Stimulated activated CD4-positive, alpha-beta T cell treated with anti-CD3 and anti-CD28 coated beads, Interleukin-1b, Interleukin-23, amount 100 ng/mL, for 1 hour (primary cell): ENCODE measurements at places on chromosomes 3 and 15.

DNA sequence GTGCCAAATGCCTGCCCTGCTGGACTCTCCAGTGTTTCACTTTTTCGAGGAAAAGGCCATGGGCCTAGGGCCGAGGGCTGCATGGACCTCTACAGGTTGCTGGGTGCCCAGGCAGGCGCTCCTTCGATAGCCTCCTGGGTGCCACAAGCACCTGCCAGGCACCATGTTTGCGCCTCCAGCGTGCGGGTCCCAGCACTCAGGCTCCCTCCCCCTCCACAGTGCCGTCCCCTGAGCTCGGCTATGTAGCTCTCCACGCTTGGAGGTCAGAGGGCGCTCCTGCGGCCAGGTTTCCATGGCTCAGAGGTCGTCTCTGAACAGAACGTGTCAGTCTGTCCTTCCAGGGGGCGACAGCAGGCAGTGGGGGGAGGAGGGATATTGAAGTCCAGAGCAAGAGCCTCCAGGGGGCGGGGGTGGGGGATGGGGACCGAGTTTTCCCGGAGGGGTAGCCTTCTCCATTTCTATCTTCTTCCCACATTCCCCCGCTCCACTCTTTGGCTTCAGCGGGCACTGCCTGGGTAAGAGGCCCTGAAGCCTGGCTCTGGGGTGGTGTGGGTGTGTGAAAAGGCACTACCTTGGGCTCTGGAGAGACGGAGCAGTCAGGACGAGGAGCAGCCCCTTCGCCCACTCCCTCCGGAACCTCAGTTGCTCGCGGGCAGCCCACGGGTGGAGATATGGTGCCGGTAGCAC lies 3.6 kb downstream of the ONECUT1 start:
- DNase-seq: no peak

DNA sequence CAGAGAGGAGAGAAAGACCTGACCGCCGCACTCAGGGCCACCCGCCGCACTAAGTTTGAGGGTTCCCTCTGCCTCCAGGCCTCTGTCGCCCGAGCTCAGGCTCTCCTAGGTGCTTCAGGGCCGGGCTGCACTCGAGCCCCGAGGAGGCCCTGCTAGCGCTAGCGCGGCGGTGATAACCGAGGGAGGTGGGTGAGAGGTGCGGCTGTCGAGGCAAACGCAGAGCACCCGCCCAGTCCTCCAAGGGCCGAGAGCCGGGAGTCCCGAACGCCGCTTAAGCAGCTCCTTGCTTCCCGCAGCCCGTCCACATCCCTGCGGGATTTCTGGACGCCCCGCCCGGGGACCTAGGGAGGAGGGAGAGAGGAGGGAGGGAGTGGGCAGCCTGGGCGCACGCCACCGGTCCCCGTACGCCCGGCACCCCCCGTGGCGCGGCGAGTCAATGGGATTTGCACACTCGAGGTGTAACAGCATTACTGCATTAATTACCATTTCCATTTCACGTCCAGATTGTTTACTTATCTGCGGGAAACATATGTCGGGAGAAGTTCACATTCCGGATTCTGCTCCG lies 6.8 kb downstream of the SOX14 start:
- DNase-seq: no peak

DNA sequence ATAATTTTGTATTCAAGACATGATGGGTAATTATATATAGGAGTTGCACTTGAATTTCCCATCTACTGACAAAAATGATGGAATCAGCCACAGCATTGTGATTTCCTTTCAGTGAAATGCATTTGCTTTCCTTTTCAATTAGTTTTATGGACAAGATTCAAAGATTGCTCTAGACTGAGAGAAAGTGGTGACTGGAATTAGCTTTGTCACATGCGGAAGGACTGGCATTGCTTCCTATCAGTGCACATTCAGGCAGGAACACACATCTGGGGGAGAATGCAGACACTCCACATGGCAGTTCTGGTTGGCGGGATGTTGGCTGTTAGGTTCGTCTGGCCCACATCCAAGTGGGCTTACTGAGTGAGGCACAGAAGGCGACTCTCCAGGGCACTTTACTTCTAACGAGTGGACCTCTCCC lies 399.3 kb upstream of the RGMA start:
- no peak for DNase-seq

DNA sequence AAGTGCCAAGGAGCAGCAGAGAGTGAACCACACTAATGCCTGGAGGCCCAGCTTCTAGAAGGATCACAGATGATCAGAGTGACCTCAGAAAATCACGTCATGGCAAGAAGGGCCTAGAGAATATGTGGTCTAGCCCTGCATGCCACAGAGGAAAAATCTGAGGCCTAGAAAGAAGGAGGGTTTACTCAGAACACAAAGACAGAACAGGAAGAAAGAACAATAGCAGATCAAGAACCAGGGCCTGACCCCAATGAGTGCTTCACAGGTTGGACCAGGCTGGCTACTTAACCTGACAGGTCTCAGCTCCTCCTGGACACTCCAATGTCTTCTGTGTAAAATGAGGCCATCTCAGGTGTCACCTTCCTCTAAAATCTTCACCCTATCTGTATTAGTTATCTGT lies 14.2 kb downstream of the RAB6B start:
- no peak for DNase-seq

DNA sequence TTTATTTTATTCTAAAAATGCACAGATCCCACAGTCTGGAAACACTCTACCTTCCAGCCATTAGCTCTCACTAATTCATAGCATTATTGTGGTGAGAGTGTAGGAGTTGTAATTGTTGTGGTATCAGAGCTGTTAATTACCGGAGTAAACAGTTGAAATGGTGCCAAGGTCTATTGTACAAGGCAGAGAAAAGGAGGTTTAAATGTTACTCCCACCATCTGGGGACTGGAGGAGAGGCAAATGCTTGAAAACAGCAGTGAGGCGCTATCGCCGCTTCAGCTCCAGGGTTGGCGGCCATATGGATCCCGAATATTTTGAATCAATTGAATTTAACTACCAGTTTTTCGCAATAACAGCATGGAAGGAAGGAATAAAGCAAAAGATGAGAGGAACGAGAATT lies 113.1 kb upstream of the C15orf61 start:
- no peak for DNase-seq

DNA sequence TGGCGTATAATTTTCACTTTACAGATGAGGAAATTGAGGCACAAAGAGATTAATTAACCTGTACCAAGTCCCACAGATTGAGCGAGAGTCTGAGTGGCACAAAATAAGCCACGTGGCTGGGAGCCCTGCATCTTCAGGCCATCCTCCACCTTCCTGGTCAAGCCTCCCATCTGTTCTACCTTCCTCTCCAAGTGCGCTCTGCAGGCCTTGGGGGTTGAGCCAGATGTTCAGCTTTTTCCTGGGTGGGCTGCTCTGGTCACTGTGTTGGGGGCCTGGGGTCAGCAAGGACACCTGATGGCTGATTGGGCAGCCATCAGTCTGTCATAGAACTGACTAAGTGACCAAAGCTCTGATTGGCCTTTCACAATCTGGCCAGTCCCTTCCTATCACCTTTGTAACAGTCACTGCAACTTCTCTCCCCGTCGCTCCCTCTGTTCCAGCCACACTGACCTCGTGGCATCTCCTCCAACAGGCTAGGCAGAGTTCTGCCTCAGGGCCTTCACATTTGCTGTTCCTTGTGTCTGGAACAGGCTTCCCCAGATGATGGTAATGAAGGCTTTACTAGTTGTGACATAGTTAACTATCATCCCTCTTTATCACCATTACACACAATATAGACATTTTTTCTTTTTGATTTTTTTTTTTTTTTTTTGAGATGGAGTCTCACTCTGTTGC lies 46.8 kb downstream of the SCN5A start:
- DNase-seq: no peak
